ENCODE measurements at places on chromosomes 2 and 18.

- DNase-seq = no peak
Measured at GRCh38 chr2:113698892-113699447, 57.5 kb downstream of the SLC35F5 start.

DNA sequence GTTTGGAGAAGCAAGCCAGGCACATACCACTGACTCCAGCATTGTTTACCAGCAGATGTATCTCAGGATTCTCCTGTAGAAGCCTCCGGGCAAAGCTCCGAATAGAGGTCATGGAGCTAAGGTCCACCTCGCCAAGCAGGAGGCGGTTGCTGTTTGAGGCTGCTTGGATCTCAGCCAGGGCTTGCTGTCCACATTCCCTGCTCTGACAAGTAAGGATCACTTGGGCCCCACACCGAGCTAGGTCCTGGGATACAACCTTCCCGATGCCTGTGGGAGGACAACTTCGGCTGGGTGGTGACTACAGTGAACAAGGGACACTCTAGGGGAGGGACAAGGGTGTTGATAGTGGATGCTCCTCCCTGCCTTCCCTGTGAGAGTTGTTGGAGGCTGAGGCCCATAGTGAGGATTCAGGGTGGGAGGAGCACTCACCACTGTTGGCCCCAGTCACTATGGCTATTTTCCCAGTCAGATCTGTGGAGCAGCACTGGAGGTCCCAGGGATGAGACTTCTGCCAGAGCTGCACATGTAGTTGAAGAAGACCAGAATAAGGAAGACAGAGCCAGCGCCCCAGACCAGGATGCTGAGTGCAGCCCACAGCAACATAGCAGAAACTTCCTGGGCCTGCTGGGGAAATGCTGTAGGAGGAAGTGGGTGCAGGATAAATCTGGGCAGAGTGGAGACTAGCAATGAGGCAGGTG lies 8.3 kb downstream of the C2orf81 start:
- no peak for DNase-seq

DNA sequence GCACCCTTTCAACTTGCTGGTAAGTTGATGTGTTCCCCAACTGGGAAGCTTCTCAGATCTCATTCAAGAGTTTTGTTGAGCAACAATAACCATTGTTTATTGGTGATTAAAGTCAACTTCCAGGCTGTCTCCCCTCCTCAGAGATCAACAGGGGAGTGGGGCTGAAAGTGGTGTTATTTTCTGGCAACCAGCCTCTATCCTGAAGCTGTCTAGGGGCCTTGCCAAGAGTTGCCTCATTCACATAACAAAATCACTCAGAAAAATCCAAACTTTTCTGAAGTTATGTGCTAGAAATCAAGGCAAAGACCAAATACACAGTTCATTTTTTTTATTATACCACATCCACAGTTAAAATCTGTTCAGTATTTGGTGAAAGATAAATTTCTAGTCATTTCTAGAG lies 788.4 kb downstream of the LRRTM4 start:
- DNase-seq = no peak

- no peak for DNase-seq
Measured at GRCh38 chr2:113028112-113028511, 22.9 kb downstream of the IL36A start.

DNA sequence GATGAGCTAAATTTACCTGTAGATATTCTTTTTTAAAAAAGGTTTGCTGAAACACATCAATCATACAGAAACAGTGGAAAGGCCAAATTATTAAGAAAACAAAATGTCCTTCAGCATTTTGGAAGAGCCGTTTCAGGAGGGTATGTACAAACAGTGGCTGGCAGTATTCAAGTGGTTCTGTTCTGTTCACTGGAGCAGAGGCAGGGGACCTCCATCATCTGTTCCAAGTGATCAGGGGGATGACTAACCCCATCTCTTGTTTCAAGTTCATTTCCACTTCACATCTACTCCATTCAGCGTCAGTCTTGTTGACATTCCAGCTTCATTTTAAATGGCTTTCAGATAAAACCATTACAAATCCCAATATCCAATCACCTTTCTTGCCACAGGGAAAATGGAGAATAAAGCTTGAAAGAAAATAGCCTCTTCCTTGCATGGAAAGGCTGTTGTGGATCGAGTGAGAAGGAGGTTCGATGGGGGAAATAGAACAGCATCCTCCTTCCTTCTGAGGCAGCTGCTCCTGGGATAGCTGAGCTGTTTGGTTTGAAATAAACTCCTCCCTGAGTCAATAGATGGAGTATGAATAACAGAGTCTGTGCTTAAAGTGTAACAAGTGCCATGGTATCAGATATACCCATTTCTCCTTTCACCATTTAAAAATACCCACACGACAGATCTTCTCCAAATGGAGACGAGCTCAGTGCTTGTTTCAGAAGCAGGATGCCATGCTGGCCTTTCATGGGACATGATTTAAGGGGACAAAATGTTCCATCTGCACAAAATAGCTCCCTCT lies 63.7 kb upstream of the OTOF start:
- no peak for DNase-seq

DNA sequence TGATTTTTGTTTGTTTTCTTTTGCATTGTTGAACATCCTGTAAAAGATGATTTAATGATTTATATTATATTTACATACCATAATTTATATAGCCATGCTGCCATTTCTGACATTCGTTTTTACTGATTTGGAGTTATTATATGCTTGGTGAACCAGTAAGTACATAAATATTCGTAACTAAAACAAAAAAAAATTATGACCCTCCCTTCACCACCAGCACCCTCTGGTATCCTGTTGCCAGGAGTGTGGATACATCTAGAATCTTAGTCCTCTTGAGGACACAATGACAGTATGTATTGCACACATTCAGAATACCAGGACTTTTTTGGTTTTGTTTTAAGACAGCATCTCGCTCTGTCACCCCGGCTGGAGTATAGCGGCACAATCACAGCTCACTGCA lies 43.9 kb upstream of the B3GNT7 start:
- DNase-seq = no peak

GRCh38 chr18:67778016-67778415 lies 261.5 kb upstream of the DSEL start:
- DNase-seq = no peak

DNA sequence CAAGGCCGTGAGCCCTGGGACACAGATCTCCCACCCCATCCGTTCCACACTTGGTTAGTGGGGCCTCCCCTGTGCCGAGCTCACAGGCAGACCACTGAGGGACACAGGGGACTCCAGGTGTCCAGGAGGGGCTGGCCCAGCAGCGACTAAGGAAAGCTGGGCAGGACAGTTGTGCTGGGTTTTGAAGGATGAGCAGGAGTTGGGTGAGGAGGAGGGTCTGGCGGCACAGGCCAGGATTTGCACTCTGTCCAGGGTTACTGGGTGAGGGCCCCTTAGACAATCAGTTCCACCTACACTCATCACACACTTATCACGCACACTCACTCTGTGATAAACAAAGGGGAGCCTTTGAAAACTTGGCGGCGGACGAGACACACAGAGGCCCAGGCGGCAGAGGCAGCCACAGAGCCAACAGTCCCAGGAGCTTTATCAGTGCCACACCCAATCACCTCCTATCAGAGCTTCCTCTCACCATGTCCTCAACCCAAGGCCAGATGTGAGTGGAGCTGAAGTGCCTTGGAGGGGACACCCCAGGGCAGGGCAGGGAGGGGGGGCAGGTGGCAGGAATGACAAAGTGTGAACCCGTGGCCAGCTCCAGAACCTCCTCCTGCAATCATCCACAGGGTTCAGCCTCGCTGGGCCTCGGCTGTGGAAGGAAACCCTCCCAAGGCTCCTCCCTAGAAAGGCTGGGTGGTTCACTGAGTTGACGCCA lies 26.6 kb downstream of the BIN1 start:
- peak; percentile 74 for DNase-seq

DNA sequence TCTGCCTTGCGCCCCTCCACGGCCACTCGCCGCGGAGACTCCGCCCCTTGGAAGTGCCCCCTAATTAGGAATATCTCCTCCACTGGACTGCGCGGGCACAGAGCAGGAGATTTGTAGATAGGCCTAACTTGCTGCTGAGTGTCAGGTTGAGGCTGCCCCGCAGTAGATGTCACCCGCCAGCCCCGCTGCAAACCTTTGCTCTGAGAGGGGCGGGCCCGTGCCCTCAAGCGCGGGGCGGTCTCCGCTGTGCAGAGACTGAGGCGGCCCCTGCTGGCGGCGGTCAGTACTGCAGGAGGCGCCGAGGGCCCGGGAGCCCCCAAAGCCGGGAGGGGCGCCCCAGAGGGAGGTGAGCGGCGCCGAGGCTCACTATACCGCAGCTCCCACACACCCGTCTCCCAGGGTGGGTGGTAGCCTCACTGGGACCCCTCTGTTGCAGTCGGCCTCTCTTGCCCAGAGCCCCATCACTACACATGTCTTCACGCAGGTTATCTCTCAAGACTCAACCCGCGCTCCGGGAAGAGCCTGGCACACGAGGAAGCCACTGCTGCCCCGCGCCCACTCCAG lies 2.9 kb upstream of the NEURL3 start:
- peak; percentile 90 for DNase-seq

DNA sequence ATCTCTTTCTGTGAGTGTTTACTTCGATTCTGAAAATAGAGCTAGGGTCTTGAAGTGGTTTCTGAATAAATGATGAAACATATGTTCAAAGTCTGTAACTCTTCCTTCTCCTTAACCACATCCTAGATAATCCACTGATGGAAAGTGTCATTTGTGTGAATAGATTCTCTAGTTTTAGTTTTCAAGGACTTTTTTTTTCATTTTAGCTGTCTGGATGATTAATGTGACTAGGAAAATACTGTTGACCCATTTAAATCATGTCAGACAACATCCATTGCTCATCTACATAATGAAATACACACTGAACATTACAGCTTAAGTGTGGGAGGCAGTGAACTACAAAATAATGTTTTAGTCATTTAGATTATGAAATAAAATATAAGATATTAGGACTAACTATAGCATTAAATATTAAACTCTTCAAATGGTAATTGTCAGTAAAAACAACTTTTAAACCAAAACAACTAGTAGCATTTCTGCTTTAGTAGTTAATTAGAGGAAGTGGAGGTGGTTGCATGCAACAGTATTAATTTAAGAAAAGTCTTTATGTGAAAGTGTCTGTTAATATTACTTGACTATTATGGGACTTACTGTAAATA lies 39.1 kb upstream of the DLX1 start:
- DNase-seq = no peak

GRCh38 chr18:25883091-25883490 lies 207.3 kb downstream of the SS18 start:
- no peak for DNase-seq

- no peak for DNase-seq
Measured at GRCh38 chr2:179479947-179480346, 215.3 kb upstream of the SESTD1 start.

DNA sequence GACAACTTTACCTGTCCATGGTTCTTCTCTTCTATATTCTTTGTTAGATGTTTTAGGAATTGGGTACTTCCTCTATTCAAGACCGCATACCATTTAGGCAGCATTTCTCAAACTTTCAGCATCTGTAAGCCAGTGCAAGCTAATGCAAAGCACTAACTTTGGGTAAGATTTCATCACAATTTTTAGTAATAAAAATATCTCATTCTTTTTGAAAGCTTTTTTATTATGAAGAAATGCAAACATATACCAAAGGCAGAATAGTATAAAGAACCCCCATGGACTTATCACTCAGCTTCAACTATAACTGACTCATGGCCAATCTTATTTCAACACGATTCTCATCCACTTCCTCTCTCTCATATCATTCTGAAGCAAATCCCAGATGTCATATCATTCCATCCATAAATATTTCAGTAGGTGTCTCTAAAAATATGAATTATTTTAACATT lies 32.9 kb downstream of the INO80C start:
- no peak for DNase-seq

DNA sequence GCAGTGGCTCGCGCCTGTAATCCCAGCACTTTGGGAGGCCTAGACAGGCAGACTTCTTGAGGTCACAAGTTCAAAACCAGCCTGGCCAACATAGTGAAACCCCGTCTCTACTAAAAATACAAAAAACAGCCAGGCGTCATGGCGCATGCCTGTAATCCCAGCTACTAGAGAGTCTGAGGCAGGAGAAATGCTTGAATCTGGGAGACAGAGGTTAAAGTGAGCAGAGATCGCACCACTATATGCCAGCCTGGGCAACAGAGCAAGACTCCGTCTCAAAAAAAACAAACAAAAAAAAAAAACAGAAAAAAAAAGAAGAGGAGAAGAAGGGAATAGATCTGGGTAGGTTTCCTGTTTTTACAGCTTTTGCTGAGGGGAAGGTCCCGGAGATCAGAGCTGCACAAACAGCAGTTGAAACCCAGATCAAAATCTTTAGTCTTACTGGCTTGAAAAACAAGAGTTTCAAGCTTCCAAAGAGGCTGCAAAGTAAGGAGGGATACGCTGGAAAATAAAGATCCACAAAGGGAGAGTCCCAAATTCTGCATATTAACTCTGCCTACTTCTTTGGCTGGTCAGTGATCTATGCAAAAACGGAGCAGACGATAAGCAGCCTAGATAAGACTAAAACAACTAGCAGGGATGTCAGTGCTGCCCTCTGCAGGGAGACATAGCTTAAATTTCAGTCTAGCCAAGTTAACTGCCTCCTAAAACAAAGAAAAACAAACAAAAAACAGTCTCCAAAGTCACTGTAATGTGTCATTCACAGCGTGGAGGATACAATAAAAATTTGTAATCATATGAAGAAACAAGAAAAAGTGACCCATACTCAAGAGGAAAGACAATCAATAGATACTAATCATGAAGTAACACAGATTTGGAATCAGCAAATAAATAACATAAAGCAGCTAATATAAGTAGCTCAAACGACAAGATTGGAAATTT lies 74.1 kb downstream of the TLK1 start:
- DNase-seq = peak; percentile 64

DNA sequence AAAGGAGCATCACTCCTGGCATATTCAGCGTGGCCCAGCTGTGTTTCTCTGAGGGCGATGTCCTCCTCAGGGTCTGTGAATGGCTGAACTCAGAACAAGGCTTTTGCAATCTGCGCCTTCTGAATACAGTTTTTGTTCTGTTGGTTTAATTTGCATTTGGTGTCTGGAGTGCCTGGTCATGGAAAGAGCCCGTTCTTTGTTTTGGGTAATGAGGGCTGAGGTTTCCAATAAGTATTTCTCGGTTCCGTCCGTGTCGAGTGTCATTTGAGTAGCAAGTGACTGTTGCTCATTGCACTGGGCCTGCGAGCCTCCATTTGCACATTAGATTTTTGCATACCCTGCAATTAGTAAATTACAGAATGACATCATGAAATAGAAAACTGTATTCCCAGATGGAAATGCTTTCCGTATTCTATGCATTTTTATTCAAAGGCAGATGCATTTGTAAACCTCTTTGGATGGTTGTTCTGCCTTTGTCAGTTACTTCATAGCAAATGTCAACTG lies 57.3 kb downstream of the NEDD4L start:
- DNase-seq = no peak

- no peak for DNase-seq
Measured at GRCh38 chr18:49677762-49678413, 116.0 kb downstream of the LIPG start.

DNA sequence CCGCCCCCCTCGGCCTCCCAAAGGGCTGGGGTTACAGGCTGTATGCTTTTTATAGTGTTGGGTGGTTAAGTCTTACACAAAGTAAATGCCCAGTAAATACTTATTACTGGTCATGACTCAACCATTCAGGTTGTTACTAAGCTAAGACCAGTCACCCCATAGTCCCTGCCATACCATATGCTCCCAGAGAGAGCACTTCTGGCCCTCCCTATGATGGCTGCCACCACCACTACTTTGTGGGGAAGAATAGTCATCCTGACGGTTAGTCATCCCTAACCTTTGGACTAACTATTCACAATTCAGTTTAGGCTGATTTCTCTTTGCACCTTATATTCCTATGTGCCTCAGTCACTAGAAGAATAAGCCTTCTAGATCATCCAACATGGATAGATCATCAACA lies 42.0 kb upstream of the MSH2 start:
- DNase-seq = no peak

GRCh38 chr2:280650-281110 lies 7.2 kb downstream of the ALKAL2 start:
- no peak for DNase-seq
